H4 (cell line): ENCODE measurements at places on chromosomes 1 and 21. TPM values are rescaled to one million over a fixed set of nuclear protein-coding genes. Genes with fewer than 3 reads are reported as not detected.

- no peak for DNase-seq
Observed at GRCh38 chr1:183735069-183735860, 69.7 kb upstream of the RGL1 start.

DNA sequence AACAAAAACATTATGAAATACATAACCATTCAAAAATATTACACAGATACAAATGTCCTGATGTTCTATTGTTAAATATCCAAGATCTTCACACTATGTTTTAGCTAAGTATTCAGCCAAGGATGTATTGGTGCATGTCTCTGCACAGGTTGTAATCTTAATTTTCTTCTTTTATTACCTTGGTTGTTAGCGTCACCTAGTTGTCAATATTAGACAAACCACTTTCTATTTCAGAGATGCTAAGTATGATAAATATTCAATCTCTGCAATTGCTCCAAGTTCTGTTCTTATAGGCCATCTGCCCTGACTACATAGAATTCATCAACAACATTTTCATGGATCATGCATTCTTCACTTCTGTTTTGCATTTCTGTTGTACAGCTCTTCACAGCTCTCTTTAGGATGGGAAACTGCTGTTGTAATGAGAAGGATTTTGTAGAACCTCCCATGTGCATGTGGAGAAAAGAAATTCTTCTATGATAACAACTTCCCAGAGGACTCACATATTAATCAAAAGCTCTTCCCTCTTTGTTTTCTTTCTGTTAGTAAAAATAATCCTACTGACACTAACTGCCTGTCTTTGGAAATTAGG, 380.1 kb downstream of the NUF2 start:
- DNase-seq = no peak

GRCh38 chr1:2300004-2300771, 72.1 kb downstream of the SKI start:
- DNase-seq = no peak

DNA sequence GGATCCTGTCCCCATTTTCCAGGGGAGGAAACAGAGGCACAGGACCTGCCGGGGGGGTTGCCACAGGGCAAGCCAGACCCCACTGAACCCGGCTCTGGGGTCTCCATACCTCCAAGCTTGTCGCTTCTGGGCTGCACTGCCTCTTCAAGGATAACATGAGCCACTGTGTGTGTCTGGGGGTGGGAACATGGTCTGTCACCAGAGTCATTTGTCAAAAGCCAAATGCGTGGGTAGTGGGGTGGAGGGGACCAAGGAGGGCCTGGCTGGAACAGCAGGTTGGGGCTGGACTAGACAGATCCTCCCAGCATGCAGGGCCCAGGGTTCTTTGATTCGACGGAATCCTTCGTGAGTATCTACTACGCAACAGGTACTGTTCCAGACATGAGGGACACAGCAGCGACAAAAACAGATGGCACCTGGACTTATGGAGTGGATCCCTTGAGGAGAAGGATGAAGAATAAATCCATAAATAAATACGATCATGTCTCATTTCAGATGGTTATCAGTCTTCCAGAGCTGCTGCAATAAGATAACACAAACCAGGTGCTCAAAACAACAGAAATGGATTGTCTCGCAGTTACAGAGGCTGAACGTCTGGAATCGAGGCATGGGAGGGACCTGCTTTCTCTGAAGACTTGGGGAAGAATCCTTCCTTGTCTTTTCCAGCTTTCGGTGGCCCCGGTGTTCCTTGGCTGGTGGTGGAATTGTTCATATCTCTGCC, 28.7 kb downstream of the C1QB start:
- no peak for DNase-seq

DNA sequence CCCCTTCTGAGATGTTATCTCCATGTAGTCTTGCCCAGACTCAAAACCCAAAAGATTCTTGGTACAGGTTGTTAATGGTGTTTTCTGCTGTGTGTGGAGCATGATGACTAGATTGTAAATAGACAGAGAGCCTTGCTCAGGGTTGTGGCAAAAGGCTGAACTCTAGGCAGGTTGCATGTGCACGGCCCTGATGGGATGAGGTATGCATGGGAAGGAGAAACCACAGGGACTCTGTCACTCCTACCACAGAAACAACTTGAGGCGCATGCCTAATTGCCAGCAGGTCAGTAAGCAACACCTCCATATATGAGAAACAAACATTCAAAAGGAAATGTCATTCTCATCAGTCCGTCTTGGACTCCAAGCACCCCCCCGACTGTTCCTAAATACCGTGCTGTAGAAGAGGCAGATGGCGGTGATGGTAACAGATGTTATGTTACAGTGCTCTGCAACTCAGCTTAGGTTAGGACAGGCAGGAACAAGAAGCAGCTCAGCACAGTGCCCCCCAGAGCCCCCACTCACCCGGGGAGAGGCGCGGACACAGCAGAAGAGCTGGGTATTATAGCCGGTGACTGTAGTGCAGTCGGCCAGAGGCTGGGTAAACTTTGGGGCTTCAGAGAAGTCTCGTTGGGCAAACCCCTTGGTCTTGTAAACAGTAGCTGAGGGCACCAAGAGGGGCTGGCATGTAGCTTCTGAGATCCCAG, 10.9 kb downstream of the MYBPHL start:
- no peak for DNase-seq

- DNase-seq = no peak
Observed at GRCh38 chr1:75394386-75395139, 216.4 kb downstream of the SLC44A5 start.

- DNase-seq = no peak
Observed at GRCh38 chr1:158691907-158692306, 5.4 kb upstream of the SPTA1 start.

- no peak for DNase-seq
Observed at GRCh38 chr1:32818804-32819541, 1.5 kb downstream of the S100PBP start.

GRCh38 chr1:81876901-81877733, 76.4 kb downstream of the ADGRL2 start:
- DNase-seq = peak; percentile 3

DNA sequence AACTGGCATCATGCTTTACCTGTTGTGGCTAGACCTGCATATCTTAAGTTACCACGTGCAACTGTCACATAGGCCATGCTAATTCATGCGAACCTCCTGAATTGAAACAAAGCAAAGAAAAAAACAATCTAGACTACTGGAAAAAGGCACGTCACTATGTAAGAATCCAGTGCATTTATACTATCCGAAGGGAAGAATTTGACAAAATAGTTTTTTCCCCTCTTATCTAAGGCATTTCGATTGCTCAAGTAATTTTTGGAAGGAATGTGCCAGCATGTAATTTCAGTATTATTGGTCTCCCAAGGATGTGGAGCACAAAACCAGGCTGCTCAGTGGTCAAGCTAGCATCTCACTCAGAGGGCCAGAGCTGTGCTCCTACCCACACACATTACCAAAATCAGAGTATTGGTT, 31.5 kb upstream of the C1orf198 start:
- no peak for DNase-seq

- peak; percentile 31 for DNase-seq
Observed at GRCh38 chr1:86499987-86500593, 31.4 kb downstream of the CLCA1 start.

DNA sequence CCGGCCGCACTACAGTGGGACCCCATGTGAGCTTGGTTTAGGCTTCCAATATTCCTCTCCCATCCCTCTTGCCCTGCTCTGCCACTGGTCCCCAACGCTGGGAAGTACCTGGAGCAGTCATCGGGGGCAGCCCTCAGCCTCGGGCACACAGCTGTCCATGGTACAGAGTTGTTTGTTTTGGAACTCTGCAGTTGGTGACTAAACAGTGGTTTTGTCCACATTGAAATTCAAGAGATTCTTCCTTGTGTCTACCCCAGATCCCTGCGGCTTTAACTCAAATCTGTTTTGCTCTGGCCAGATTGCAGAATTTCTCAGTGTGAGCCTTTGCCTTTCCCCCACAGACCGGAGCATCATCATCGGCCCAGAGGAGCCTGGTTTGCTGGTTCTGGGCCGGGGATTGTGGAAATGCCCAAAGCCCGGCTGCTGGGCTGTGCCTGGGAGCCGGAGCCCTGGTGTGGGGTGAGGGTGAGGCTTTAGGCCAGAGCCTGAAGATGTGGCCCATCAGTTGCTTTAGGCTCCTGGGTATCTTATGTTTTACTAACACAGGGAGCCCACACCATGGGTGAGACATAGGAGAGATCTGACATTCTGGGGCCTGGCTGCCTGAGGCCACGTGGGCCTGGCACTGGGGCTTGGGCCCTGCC, 93.2 kb downstream of the ARHGEF10L start:
- DNase-seq = no peak

GRCh38 chr1:37513795-37514349, 694 bp downstream of the MEAF6 start:
- no peak for DNase-seq

GRCh38 chr1:33297911-33298622, 22.8 kb downstream of the A3GALT2 start:
- DNase-seq = no peak

DNA sequence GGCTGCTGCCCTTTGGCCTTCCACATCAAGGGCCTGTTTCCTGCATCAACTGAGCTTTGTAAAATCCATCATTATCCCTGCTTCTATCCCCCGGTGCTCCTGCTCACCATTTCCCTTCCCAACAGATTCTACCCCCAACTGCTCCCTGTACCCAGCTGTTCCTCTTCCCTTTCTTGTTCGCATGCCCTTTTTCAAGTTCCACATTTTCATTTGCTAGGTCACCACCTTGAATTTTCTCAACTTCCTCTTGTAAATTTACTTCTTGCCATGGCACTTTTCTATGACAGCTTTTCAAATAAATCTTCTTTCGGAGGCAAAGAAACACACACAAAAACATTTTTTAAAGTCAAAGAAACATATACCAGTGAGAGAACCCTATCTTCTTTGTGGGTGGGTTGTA, 330.5 kb upstream of the ADGRL2 start:
- DNase-seq = no peak

DNA sequence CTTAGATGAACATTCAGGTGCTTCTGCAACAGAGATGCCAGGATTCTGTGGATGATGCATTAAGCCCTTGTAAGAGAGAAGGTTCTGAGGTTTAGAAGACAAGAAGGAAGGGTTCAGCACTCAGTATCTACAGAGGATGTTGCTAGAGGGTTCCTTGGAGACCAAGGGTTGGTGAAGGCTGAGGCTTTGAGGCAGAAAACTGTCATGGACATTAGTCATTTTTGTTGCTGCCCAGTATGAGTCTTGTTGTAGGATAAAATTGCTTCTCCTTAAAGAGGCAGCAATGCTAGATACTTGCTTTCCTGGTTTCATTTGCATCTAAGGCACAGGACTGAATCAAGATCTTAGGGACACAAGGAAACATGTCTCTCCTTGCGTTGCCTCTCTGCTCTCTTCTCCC, 319.4 kb upstream of the NFIA start:
- DNase-seq = no peak

- DNase-seq = no peak
Observed at GRCh38 chr1:80542231-80542630, 1258.5 kb upstream of the ADGRL2 start.

DNA sequence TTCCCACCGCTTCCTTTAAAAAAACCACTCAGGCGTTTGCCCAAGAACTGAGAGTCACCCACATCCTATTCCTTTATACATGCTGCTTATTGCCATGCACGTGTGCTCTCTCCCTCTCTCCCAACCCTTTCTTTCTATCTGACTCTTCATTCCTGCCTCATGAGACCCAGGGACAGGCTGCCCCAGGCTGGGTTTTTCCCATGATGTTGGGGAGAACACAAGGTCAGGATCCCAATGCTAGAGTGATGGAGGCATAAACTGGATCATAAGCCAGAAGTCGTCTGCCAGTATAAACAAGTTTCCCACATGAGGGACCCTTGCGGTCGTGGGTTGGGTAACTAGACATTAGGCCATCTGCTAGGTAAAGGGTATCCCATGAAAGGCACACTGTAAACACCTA, 64.9 kb downstream of the CD2 start:
- peak; percentile 23 for DNase-seq

- DNase-seq = no peak
Observed at GRCh38 chr1:17887661-17888371, 132.7 kb downstream of the ACTL8 start.

DNA sequence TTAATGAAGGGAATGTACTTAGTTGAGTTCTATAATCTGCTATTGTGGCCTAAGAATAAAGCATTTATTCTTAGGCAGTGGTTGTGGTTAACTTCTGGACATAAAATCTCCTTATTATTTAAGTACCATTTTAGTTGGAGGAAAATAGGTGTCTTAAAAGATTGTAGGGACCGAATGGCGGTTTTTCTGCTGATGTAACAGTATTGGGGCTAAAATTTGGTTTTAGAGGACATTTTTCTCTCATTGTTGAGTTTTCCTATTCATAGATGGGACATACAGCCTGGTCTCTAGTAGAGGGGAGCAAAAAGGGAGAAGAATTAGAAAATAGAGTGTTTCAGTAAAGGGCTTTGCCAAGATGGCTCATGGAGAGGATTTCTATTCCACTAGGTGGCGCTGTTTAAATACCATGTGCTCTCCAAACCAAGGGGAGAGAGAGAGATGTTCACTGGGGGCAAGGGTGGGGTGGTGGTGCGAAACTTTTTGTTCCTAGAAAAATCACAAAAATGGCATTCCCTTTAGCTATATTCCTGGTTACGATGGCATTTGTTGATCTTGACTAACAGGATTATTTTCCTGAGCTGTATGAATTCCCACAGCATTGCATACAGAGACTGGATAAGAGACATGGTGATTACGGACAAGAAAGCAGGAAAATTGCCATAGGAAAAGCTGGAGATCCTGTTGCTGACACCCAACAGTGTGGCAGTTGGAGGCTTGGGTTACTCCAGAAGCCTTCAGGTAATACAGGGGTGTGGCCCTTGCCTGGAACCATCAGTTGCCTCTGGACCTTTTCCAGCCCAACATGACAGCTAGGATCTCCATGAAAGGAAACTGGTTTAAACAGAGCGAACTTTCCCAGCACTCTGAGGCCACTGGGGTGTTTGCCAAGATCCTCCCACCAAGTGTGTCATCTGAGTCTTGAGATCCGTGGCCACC, 18.2 kb upstream of the FCGR2A start:
- DNase-seq = peak; percentile 72

GRCh38 chr1:207883104-207883651, 27.7 kb downstream of the CD34 start:
- no peak for DNase-seq

GRCh38 chr1:242224461-242224860, 225.6 kb upstream of the MAP1LC3C start:
- no peak for DNase-seq

DNA sequence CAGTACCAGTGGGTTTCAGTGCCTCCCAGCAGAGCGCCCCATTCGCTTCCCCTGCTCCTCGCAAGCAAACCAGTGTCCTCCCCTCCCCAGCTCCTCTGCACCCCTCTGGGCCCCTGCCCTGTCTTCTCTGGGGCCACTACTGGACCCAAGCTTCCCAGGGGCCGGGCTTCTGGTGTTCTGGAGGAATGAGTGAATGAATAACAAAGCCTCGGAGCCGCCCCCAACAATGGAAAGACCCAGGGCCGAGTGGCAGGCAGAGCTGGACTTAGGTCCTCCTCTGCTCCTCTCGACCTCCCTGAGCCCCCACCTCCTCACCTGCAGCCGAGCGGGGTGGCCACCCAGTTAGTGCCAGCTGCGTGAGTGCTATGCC, 37.6 kb downstream of the MATN1 start:
- DNase-seq = no peak

Gene TINAGL1
- total RNA-seq = 0.23 and 0.90 TPM in 2 replicates

Gene CA14
- not detected in 2 replicates for total RNA-seq

Gene TFAP2E
- total RNA-seq = not detected in 2 replicates

Gene OR2T29
- total RNA-seq = not detected in 2 replicates

Gene C4BPA
- total RNA-seq = 0.15 TPM in 1 of 2 replicates, not detected in the other

Gene FLG2
- not detected in 2 replicates for total RNA-seq

Gene HES2
- not detected in 2 replicates for total RNA-seq

Gene TLR5
- total RNA-seq = 2.1 TPM in 1 of 2 replicates, not detected in the other

Gene TESK2
- total RNA-seq = 1.5 and 2.7 TPM in 2 replicates

Gene WNT3A
- total RNA-seq = not detected in 2 replicates

Gene APOBEC4
- total RNA-seq = not detected in 2 replicates

Gene SLC35D1
- 17.5 and 18.1 TPM in 2 replicates for total RNA-seq
